Jurkat, Clone E6-1 (cell line): ENCODE measurements at places on chromosomes 11 and 22.

- DNase-seq = peak; percentile 69
Measured at GRCh38 chr22:30861131-30861530, 107.4 kb downstream of the MORC2 start.

- DNase-seq = no peak
Measured at GRCh38 chr11:1162491-1163311, 4.9 kb downstream of the MUC5AC start.

- no peak for DNase-seq
Measured at GRCh38 chr11:67260406-67260805, 5.9 kb upstream of the GRK2 start.

DNA sequence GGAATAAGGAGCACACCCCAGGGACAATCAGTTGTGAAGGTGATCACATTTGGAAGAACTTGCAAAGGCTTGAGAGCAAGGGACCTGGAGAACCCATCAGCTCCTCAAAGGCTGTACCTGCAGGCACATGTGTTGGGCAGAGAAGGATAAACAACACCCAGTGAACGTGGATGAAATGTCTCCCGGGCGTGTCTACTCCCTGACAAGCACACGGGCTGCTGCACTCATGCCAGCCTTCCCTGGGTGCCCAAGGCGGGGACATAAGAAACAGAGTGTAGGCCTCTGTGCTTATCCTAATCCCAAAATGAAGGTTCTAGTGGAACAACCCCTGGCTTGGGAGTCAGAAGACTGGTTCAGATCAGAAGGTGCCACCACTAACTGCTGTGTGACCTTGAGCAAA, 46.7 kb downstream of the DSCAML1 start:
- no peak for DNase-seq

DNA sequence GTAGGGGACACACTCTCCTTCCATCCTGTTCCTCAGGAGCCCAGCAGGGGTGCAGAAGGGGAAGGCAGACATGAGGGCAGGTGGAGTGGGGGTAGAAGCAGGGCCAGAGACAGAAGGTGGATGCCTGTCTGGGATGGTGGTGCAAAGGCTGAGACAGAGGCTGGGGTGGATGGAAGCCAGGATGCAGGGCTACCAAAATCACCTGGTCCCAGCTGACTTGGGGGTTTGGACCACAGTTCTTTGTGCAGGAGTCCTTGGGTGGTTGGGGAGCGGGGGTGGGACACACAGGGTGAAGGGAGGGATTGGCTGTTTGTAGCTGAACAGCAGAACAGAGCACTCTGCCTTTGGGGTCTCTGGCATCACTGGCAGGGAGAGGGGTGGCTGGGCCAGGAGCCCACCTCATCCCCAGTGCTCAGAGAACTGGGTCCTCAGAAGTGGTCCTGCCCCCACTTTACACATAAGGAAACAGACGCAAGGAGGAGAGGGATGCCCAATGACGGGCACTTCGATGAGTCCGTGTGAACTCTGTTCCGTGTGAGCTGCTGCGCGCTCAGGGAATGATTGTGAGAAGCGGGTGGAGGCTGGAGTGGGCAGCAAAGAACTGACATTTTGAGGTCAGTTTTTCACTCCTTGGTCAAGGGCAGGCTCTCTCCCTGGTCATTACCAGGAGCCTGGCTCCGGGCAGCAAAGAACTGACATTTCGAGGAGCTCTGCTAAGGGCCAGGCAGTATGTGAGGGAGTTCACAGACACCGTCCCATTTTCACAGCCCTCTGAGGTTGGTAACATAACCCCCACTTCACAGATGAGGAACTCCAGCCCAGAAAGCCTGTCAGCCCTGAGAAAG, 1.9 kb downstream of the TAGLN start:
- DNase-seq = no peak
